Dermis microvascular lymphatic vessel endothelial cell (primary cell): ENCODE measurements at places on chromosomes 2 and 18. TPM values are rescaled to one million over a fixed set of nuclear protein-coding genes. Genes with fewer than 3 reads are reported as not detected.

DNA sequence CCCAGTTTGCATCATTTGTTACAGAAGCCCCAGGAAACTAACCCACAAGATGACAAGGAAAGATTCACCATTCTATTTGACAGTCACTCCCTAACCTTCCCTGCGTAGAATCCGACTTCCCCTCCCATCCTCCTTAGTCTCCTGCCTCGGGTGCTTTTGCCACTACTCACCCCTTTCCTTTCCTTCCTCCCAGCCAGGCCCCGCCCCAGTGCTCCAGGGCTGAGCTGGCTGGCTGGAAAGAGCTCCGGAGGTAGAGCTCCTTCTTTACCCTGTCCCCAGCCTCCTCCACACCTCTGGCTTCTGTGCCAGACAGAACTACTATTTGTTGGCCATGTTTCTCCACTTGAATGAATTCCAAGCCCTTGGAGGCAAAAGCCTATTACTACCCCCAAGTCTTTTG is 317.6 kb upstream of the NCKAP5 start:
- no peak for DNase-seq

CYS1 gene
- total RNA-seq: under 0.01 TPM in 2 replicates

DNA sequence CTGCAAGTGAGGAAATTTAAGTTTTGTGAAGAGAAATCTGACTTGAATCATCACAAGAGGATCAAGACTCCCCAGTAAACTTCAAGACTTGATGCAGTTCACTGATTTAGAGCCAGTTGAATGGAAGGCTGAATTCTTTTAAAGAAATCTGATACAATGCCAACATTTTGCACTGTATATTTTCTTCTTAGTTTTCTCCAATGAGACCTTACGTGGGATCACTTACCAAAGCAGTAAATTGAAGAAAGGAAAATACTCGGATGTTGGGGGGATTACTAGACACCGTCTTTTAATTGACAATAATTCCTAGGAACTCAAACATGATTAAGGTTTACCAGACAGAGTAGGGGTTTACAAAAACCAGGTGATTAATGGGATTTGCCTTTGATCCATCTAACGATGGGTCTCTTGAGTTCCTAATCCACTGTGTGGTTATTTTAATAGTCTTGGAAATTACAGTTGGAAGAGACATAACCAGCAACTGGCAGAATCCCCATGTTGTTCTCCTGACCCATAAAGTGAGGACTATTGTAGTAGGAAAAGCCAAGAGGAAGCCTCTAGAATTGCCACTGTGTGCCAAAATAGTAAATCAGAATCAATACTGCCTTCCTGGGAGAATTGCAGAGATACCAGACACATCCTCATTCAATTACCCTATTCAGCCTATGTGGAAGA is 354.5 kb downstream of the PID1 start:
- no peak for DNase-seq

DNA sequence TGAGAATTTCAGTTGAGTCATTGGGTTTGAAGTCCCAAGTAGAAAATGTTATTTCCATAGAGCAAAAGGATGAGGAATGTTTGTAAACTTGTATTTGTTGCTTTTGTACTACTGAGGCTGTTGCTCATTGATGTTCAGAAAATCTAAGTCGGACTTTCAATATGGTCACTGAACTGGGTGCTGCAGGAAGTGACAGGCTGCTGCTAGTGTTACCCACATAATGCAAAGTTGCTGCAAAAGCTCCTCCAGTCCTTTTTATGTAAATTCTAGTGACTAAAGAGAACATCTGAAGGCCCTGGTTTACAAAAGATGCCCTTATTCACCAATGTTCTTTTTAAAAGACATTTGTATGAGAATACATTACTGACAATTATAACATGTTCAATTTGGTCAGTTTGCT is 131.1 kb upstream of the FAM98A start:
- DNase-seq: no peak

AKAIN1 gene
- total RNA-seq: not detected in 2 replicates

- DNase-seq: no peak
Observed at GRCh38 chr2:6074089-6074643, 382.0 kb downstream of the SOX11 start.

ASPRV1 gene
- total RNA-seq: under 0.01 and 0.25 TPM in 2 replicates

GRCh38 chr2:50650403-50650810 is 381.5 kb downstream of the NRXN1 start:
- no peak for DNase-seq

GRCh38 chr2:179861027-179861415 is 391 bp downstream of the ZNF385B start:
- peak; percentile 2 for DNase-seq

ALPI gene
- total RNA-seq: not detected in 2 replicates

GRCh38 chr2:44191739-44192138 is 23.1 kb downstream of the PPM1B start:
- DNase-seq: no peak

- no peak for DNase-seq
Observed at GRCh38 chr2:106147159-106147558, 46.9 kb downstream of the UXS1 start.

DNA sequence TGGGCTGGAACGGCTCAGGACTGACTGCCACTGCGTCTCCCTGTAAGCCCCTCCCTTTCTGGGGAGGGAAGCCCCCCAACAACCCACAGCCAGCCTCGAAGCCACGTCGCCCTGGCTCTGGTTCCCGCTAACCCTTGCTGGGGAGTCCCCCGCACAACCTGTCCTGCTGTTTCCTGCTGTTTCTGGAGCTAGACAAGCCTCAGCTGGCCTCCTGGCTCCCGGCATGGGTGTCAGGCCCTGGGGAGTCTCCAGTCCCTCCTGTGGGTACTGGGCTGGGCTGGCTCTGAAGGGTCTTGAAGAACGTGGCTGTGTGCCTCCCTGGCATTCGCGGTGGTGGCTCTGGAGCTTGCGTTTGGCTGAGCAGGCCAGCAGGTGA is 20.9 kb downstream of the NFATC1 start:
- no peak for DNase-seq

DNA sequence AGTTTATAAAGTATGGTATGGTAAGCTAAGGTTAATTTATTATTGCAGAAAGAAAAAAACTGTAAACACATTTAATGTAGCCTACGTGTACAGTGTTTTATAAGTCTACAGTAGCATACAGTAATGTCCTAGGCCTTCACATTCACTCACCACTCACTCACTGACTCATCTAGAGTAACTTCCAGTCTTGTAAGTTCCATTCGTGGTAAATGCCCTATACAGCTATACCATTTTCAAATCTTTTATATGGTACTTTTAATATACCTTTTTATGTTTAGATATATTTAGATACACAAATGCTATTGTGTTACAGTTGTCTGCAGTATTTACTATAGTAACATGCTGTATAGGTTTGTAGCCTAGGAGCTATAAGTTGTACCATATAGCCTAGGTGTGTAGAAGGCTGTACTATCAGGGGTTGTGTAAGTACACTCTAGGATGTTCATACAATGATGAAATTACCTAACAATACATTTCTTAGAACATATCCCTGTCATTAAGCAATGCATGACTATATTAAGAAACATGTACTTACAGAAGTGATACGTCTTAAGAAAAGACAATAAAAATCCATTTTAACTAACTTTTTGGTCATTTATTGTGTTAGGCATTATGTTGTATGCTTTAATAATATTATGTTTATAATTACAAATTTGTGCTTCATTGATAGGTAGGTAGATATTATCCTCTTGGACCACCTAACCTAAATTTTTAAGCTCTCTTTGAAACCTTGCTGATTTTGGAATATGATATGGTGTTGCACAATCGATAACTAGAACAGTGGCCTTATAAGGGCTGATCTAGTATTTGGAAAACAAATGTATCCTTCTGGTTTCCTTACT is 51.9 kb downstream of the VRK2 start:
- DNase-seq: no peak

PDCD1 gene
- under 0.01 TPM in 1 of 2 replicates, not detected in the other for total RNA-seq

DNA sequence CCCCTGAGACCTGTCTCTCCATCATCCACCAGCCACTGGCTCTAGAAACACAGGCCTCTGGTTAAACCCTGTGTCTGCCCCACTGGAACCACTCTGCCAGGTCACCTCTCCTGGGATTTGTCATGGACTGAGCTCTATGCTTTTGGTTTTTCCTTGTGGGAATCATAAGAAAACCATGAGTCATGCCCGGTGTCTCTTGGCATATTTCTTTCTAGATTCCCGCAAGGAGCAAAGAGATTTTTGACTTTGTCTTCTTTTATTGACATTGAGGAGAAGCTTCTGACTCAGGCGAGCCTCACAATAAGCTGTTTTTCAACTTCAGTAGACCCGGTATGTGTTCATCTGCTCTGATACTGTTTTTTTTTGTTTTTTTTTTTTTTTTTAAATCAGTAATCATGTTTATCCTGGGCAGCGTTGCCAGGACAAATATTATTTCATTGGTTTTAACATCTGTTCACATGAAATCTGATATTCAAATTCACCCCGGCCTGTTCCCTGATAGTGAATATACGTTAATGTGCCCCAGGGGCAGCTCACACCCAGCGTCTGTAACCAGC is 207.1 kb downstream of the ACKR3 start:
- DNase-seq: no peak

G6PC2 gene
- not detected in 2 replicates for total RNA-seq
